ENCODE measurements at places on chromosomes 5 and 9. TPM values are rescaled to one million over a fixed set of nuclear protein-coding genes. Genes with fewer than 3 reads are reported as not detected.

Gene BARX1
- polyA plus RNA-seq: not detected

Gene SLCO4C1
- polyA plus RNA-seq: 0.13 TPM

Gene ANKRD20A1
- not detected for polyA plus RNA-seq

Gene SKIC3
- polyA plus RNA-seq: 14.8 TPM

Gene KDM4C
- 9.5 TPM for polyA plus RNA-seq

Gene HACD4
- polyA plus RNA-seq: 5.4 TPM

Gene ZFP37
- polyA plus RNA-seq: 0.75 TPM

Gene IFNA13
- polyA plus RNA-seq: not detected

Gene TRPM6
- polyA plus RNA-seq: 0.13 TPM

Gene SLC34A3
- not detected for polyA plus RNA-seq

Gene HINT1
- polyA plus RNA-seq: 436 TPM

Gene BAAT
- not detected for polyA plus RNA-seq

Gene KIF4B
- not detected for polyA plus RNA-seq

Gene IL11RA
- 28.2 TPM for polyA plus RNA-seq

Gene MAN1B1
- 104 TPM for polyA plus RNA-seq

Gene ANKRD31
- 0.13 TPM for polyA plus RNA-seq

Gene SLIT3
- polyA plus RNA-seq: 8.6 TPM

Gene SHROOM1
- 11.7 TPM for polyA plus RNA-seq

Gene PLPPR1
- not detected for polyA plus RNA-seq

Gene ANXA1
- polyA plus RNA-seq: 788 TPM

Gene TOR1A
- 25.7 TPM for polyA plus RNA-seq

Gene SPATA31C1
- polyA plus RNA-seq: not detected

Gene IL13
- polyA plus RNA-seq: 0.15 TPM

Gene RELL2
- 0.63 TPM for polyA plus RNA-seq

Gene CTXN3
- not detected for polyA plus RNA-seq

Gene ASS1
- polyA plus RNA-seq: 81.0 TPM

Gene PIP5KL1
- 4.5 TPM for polyA plus RNA-seq

Gene STPG3
- polyA plus RNA-seq: not detected

Gene C9orf57
- not detected for polyA plus RNA-seq

Gene CDX1
- 30.2 TPM for polyA plus RNA-seq

Gene PCDHGA9
- 0.75 TPM for polyA plus RNA-seq

Gene CERCAM
- polyA plus RNA-seq: 24.7 TPM

Gene AGXT2
- polyA plus RNA-seq: not detected

Gene OTULIN
- polyA plus RNA-seq: 8.6 TPM

Gene OCLN
- polyA plus RNA-seq: 2.1 TPM

Gene KIAA1958
- 1.5 TPM for polyA plus RNA-seq

Gene BTNL9
- 0.26 TPM for polyA plus RNA-seq

Gene NR5A1
- polyA plus RNA-seq: not detected

Gene TMEFF1
- polyA plus RNA-seq: not detected
